Calu3 (cell line): ENCODE measurements at places on chromosomes 7 and 10. TPM values are rescaled to one million over a fixed set of nuclear protein-coding genes. Genes with fewer than 3 reads are reported as not detected.

ATRNL1 gene
- 4.0 and 8.8 TPM in 2 replicates for total RNA-seq

CASTOR2 gene
- total RNA-seq, result 5.1 and 5.5 TPM in 2 replicates

CALHM3 gene
- not detected in 2 replicates for total RNA-seq

FAM171A1 gene
- total RNA-seq, result 1.0 and 2.6 TPM in 2 replicates

HTR7 gene
- total RNA-seq, result 0.12 TPM in 1 of 2 replicates, not detected in the other

NUTM2A gene
- total RNA-seq, result 1.0 and 1.1 TPM in 2 replicates

TFPI2 gene
- total RNA-seq, result 213 and 218 TPM in 2 replicates

TMEM236 gene
- 0.38 and 0.51 TPM in 2 replicates for total RNA-seq

LIPF gene
- not detected in 2 replicates for total RNA-seq

PTPRN2 gene
- total RNA-seq, result 1.9 and 2.0 TPM in 2 replicates

PAX2 gene
- not detected in 2 replicates for total RNA-seq

STEAP1B gene
- 2.6 and 4.4 TPM in 2 replicates for total RNA-seq

CPVL gene
- total RNA-seq, result 43.5 and 62.7 TPM in 2 replicates

DNA sequence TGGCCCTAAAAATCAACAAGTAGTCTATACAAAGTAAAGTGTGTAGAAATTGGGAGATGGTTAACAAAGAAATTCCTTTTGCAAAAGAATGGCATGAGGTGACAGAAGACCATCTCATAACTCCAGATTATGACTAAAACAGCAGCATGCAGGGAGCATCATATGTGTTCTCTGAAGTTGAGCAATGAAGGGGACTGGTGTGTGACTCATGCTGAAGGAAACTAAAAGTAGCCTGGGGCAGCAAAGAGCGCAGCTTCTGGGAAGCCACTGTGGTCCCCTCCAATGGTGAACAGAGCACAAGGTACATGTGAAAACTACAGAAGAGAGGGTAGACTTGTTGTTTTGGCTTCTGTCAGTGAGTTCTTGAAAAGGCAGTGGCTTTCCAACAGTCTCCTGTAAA, 133.4 kb downstream of the MACC1 start:
- peak; percentile 36 for DNase-seq

- DNase-seq, result no peak
Observed at GRCh38 chr10:11530806-11531205, 80.6 kb downstream of the USP6NL start.

GRCh38 chr10:4512671-4513240, 313.3 kb upstream of the AKR1E2 start:
- DNase-seq, result peak; percentile 59

- DNase-seq, result no peak
Observed at GRCh38 chr10:69467928-69468750, 16.9 kb downstream of the TSPAN15 start.

GRCh38 chr7:115980159-115980558, 50.4 kb downstream of the TFEC start:
- no peak for DNase-seq

- no peak for DNase-seq
Observed at GRCh38 chr10:122458693-122459092, 2.7 kb upstream of the HTRA1 start.

DNA sequence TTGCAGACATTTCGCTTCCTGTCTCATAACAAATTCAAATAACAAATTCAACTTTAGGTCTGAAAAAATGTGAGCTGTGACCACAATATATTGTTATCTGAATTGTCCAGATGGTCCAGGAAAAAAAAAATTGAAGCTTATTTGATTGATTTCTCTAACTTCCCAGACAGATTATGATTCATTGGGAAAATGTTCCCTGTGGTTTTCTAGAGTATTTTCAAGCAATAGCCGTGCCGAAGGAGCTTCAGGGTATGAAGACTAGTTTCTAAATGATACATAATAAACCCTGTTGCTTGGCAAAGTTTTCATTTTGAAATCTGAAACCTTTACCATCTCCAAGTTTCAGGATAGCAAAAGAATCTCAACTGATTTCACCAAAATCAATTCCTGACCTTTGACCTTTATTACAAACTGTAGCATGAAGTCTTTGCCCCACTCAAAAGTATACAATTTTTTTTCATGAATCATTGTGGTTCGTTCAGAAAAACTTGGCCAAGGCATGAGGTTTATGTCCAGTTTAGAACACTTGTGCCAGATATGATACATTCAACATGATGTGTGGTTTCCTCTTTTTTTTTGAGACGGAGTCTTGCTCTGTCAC, 109.9 kb downstream of the JCAD start:
- DNase-seq, result peak; percentile 15

GRCh38 chr10:103395754-103396066, 565 bp downstream of the ATP5MK start:
- DNase-seq, result no peak

GRCh38 chr10:4720463-4720862, 105.5 kb upstream of the AKR1E2 start:
- no peak for DNase-seq

DNA sequence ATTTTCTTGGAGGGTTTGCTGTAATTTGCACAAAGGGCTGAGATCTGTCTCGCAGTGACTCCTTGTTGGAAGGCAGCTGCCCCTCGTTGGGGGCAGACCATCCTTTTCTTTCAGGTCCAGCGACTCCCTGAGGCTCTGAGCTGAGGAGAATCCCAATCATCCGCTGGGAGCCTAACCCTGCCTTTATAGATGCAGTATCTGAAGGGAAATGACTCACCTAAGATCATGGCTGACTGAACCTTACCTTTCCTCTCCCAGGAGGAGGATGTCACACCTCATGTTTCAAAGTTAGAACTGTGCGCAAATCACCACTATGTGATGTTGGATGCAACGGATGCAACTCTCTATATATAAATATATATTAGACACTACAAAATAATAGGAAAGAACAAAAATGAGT, 36.4 kb upstream of the MXI1 start:
- DNase-seq, result no peak

- DNase-seq, result no peak
Observed at GRCh38 chr7:85162721-85163120, 24.1 kb downstream of the SEMA3D start.

GRCh38 chr10:78253063-78253853, 219.6 kb downstream of the RPS24 start:
- no peak for DNase-seq

DNA sequence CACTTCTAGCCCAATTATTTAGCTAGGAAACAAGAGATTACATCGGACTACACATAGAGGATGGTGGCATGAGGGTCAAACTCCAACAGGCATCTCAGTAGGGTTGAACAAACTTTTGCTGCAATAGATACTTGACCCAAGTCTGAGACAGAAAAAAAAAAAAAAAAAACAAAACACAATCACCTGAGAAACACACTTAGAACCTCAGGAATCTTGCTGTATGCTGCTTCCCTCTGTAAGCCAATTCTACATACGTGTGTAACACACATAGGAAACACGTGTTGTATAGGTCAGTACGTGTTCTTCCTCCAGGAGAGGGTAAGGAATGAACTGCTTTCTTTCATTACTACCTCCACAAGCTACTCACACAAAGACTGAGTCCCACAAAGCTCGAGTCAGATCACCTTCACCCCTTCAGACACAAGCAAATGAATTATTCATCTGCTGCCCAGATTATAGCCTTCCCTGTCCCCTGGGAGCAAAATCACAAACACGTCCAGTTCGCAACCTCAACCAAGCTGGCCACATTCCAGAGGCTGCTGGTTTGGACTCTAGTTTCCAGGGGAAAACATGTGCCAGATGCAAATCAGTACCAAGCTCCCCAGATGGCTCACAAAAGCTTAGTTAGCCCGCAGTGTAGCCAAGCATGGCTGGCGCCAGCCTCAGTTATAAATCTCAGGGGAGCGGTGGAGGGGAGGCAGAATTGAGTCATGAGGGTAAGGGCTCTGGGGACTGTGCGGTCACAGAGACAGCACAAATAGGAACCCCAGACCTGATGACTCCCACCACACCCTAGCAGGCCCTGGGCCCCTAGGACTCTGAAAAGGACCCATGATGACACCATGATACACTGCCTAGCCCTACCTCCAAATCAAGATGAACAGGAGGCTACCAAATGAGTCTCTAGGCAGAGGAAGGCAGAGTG, 15.1 kb downstream of the PSAP start:
- DNase-seq, result no peak

- DNase-seq, result no peak
Observed at GRCh38 chr10:17134737-17135260, 5.2 kb upstream of the CUBN start.

DNA sequence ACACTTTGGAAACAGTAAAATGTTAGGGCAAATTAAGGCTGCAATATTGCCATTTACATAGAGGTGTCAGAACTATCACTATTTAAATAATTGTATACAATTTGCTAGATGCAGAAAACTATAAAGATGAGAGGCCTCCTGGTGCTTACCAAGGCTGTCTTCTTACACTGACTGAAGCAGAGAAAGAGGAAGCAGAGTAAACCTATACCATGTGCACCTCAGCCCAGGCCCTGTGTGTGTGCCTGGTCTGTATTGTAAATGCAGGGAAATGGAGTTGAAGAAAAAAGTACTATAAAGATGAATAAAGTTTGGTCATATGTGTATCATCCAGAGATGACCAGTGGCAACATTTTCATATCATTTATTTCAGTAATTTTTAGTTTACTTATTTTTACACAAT, 29.2 kb downstream of the ELMO1 start:
- no peak for DNase-seq

DNA sequence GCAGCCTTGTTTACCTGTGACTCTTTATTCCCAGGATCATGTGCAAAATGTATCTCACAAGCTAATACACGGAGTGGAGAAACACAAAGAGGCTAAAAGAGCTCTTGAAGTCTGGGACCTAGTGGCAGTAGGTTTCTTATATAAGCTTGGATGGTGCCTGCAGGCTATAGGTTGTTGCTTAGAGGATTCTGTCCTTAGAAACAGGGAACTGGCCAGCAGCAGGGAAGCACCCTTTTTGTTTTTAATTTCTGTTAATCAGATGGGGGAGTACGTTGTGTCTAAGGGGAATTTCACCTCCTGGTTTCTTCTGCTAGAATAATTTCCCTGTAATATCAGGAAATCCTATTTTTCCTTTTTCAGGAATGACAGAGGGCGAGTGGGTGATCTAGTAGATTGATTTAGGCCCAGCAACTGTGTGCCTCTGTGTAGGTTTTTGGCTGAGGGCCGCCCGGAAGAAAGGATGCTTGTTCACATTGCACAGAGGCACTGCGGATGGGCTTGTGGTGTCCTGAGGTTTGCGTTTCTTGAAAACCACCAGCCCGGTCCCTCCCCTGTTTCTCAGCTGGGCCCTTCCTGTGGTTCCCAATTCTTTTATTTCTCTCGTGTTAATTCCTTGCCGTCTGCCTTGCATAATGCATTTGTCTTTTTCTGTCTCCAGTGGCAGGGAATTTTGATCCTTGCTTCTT, 158.0 kb downstream of the CAMK1D start:
- DNase-seq, result no peak

GRCh38 chr7:116994611-116995010, 41.3 kb downstream of the ST7 start:
- no peak for DNase-seq

- DNase-seq, result peak; percentile 12
Observed at GRCh38 chr10:3364768-3365480, 192.3 kb upstream of the PITRM1 start.

GRCh38 chr10:113692271-113692670, 12.6 kb downstream of the CASP7 start:
- no peak for DNase-seq

DNA sequence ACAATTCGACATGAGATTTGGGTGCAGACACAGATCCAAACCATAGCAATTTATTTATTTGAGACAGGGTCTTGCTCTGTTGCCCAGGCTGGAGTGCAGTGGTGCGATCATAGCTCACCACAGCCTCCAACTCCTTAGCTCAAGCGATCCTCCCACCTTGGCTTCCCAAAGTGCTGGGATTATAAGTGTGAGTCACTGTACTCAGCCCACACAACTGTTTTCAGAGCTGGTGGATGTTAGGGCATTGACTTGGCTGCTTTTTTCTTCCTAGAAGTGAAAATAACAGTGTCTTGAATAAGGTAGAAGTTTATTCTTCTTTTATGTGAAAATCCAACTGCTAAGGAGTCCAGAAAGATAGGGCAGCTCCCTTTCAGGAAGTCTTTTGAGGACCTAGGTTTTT, 132.1 kb downstream of the CCDC3 start:
- DNase-seq, result no peak

DNA sequence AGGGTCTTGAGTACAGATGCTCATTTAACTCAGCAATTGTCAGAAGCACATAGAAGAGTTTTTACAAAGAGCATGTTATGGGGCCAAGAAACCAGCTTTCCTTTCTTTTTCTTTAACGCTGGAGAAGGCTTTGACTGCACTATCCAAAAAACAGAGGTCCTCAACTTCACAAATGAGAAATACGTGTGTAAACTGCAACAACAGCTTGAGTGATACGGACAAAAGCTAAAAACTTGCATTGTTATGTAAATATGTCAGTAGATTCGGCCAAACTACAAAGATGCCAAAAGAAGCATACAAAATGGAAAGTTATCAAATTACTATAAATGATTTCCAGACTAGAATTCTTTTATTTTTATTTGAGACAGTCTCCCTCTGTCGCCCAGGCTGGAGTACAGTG, 62.4 kb upstream of the C10orf90 start:
- DNase-seq, result no peak

DNA sequence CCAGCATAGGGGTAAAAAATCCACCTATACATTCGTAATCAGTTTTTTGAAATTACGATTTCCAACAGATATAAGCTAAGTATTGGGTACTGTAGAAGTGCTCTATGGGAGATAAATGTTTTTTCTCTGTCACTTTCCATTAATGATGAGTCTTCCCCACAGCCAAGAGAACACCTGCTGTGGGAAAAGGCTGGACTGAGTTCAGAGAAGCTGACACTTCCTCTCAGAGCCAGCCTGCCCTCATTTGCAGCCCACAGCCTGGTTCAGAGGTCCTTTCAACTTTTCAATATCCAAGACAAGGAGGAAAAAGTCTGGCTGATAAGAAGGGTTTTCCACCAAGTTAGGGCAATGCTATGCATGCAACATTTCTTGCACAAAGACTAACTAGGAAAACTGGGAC, 64.5 kb upstream of the DNAJB12 start:
- no peak for DNase-seq

- no peak for DNase-seq
Observed at GRCh38 chr7:128137181-128137580, 103.9 kb upstream of the LEP start.

DNA sequence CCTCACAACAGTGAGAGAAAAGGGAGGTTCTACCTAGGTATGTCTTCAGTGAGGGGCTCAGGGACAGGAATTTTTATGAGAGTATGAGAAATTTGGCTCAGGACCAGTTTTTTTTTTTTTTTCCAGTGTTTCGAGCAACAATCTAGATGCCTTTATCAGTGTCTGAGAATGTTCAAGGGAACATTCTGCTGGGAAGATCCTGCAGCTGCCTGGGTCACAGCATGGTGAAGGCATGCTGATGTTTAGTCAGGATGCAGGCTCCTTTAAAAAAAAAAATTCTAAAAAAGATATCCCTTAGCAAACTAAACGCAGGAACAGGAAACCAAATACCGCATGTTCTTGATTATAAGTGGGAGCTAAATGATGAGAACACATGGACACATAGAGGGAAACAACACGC, 31.0 kb downstream of the SBDS start:
- no peak for DNase-seq

- DNase-seq, result no peak
Observed at GRCh38 chr10:50260791-50261281, 9.5 kb upstream of the ASAH2 start.

DNA sequence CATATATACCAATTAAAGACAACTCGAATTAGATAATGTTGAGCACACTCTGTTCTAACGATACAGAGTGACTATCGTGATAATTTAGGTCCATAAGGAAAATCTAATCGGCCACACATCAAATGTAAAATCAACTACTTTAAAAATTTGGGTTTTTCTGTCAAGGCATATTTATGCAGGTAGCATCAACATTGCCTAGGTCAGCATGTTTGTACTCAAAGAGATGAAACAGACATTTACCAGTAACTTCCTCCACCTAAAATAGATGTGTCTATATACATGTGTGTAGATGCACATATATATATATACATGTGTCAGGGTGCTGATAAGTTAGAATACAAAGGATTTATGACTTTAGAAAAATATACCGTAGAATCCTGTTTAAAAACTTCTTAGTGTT, 22.0 kb downstream of the PSMC2 start:
- no peak for DNase-seq
